ENCODE measurements at places on chromosomes 4 and X. TPM values are rescaled to one million over a fixed set of nuclear protein-coding genes. Genes with fewer than 3 reads are reported as not detected.

DNA sequence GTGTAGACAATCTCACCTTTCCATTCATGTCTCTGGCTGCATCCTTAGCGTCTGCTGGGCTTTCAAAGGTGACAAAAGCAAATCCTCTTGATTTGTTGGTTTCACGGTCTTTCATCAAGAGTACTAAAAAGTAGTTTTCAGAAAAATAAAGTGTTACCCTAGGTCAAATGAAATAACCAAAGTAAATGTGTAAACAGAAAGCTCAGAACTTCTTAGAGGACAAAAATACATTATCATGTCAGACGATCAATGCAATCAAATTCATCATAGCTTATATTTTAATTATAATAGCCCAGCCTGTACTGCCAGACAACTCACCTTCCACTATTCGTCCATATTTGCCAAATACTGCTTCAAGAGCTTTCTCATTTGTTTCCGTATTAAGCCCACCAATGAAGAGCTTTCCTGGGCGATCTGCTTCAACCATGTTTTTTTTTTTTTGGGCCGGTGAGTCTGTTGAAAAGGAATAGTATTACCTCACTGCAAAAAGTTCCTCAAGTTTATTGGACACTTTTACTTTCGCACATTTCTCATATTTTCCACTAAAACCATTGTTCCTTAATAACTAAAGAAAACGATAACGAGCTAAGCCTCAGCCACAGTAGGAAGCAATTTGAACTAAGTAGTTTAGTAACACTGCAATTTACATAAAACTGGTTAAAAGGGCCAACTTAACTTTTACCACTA is 1.4 kb downstream of the RBMX start:
- no peaks in the 10 kb centered on the region for H3K27me3 ChIP-seq
- no peaks in the 10 kb centered on the region for H3K36me3 ChIP-seq
- peak overlapping the region; percentile 92 for H3K27ac ChIP-seq
- H3K4me3 ChIP-seq: peak overlapping the region; percentile 74

PPP2R2C gene
- total RNA-seq: 49.1 TPM

ANOS1 gene
- 0.26 TPM for total RNA-seq

DNA sequence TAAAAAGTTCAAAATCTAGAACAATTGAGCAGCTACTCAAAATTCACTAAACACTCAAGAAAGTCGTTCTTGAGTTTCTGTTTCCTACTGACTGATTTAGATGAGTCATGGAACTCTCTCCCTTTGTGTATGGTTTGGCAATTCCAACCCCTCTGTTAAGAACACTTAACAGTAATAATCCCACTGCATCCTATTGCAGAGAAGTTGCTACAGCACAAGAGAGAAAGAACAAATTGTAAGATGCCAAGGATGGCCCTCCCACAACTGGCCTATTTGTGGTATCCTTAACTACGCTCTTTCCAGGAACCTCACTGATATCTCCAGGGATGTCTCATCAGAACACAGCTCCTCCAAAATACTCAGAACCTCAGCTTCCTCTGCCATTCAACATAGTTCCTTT is 701.8 kb upstream of the TENM3 start:
- no peaks in the 10 kb centered on the region for H3K36me3 ChIP-seq
- H3K27me3 ChIP-seq: no peaks in the 10 kb centered on the region
- no peaks in the 10 kb centered on the region for H3K4me1 ChIP-seq
- no peak for DNase-seq
- no peak overlapping the region for H3K27ac ChIP-seq

DNA sequence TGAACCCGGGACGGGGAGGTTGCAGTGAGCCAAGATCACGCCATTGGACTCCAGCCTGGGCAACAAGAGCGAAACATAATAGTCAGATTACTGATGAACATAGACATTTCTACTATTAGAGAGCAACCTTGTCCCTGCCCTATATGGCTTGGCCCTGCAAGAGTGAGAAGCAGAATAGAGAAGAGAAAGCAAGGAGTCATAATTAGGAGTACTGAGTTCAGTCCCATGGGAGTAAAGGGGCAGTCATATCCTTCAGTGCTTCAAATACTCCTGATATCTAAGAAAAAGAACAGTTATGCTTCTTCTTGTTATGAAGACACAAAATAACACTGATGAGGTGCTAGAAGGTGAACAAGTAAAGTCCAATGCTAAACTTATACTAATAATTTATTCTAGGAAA is 33.8 kb downstream of the CLDN2 start:
- H3K4me1 ChIP-seq: no peaks in the 10 kb centered on the region
- no peak overlapping the region for H3K4me3 ChIP-seq

ATP2B3 gene
- 0.09 TPM for total RNA-seq

DNA sequence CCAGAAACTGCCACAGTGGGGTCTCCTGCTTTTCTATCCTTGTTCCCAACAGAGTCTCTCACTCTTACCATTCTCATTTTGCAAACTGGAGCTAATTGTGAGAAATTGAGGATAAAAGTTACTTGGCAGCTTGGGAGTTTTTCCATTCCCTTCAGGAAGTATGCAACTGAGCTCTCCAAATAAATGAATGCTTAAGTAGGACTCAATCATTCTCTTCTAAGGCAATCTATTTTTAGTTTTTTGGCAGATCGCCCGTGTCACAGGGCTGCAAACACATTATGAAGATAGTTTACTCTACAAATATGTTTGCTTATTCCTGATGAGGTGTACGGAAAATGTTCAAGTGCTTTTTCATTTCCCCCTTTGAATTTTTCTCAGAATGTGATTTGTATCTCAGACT is 5.3 kb downstream of the ASB11 start:
- no peaks in the 10 kb centered on the region for H3K36me3 ChIP-seq
- H3K4me3 ChIP-seq: no peak overlapping the region
- no peaks in the 10 kb centered on the region for H3K27me3 ChIP-seq
- no peak overlapping the region for H3K27ac ChIP-seq

Measured in uterus (tissue), 4 donors.